ENCODE measurements at places on chromosomes 5 and 9.

GRCh38 chr5:148887123-148887881 is 60.9 kb downstream of the ADRB2 start:
- H3K27ac ChIP-seq = no peak overlapping the region
- no peaks in the 10 kb centered on the region for H3K36me3 ChIP-seq
- H3K4me3 ChIP-seq = no peak overlapping the region
- no peak for DNase-seq
- no peaks in the 10 kb centered on the region for H3K4me1 ChIP-seq
- H3K27me3 ChIP-seq = no peaks in the 10 kb centered on the region

DNA sequence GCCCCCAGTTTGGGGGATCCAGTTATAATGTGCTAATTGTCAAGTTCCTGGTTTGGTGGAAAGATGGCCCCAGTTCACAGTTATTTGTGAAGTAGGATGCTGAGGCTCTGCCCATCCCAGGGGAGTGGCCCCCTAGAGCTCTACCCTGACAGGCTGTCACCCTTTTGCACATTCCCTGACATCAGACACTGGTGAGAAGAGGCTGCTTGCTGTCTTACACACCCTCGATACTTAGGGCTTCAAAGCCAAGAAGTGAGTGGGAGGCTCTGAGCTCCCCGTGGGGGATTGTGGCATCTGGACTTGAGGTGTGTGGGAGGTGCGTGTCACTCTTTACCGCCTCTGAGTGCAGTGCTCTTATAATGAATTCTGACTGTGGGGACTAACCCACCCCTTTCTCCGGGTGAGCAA is 168.5 kb downstream of the DOCK2 start:
- no peaks in the 10 kb centered on the region for H3K4me1 ChIP-seq
- H3K27ac ChIP-seq = no peak overlapping the region
- no peaks in the 10 kb centered on the region for H3K27me3 ChIP-seq
- H3K36me3 ChIP-seq = no peaks in the 10 kb centered on the region

DNA sequence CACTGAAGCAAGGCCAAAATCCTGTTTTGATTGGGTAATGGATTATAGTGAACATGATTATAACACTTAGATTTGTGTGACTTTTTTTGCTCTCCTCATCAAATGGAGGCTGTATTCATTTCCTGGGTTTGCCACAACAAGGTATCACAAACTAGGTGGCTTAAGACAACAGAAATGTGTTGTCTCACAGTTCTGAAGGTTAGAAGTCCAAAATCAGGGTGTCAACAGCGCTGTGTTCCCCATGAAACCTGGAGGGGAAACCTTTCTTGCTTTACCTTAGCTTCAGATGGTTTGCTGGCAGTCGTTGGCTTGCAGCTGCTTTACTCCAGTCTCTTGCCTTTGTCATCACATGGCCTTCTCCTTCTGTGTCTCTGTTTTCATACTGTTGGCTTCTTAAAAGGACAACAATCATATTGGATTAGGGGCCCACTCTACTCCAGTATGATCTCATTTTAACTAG is 32.4 kb downstream of the CDC42SE2 start:
- no peaks in the 10 kb centered on the region for H3K36me3 ChIP-seq
- DNase-seq = no peak
- H3K4me3 ChIP-seq = no peak overlapping the region
- no peaks in the 10 kb centered on the region for H3K4me1 ChIP-seq
- H3K27me3 ChIP-seq = no peaks in the 10 kb centered on the region
- no peak overlapping the region for H3K27ac ChIP-seq

- H3K36me3 ChIP-seq = no peaks in the 10 kb centered on the region
- H3K4me3 ChIP-seq = no peak overlapping the region
- no peak overlapping the region for H3K27ac ChIP-seq
- H3K27me3 ChIP-seq = no peaks in the 10 kb centered on the region
Observed at GRCh38 chr5:94240993-94241651, 377.3 kb downstream of the KIAA0825 start.

GRCh38 chr5:113188436-113188835 is 211.8 kb downstream of the DCP2 start:
- H3K36me3 ChIP-seq = peaks cover 4% of the 10 kb centered on the region
- no peaks in the 10 kb centered on the region for H3K4me1 ChIP-seq
- H3K27me3 ChIP-seq = no peaks in the 10 kb centered on the region

GRCh38 chr9:18826248-18826647 is 206.8 kb downstream of the SAXO1 start:
- DNase-seq = no peak
- no peaks in the 10 kb centered on the region for H3K36me3 ChIP-seq
- no peaks in the 10 kb centered on the region for H3K27me3 ChIP-seq
- no peaks in the 10 kb centered on the region for H3K4me1 ChIP-seq
- H3K27ac ChIP-seq = no peak overlapping the region
- no peak overlapping the region for H3K4me3 ChIP-seq
